Aorta (tissue), 5 donors: ENCODE measurements at places on chromosomes 5 and 9. TPM values are rescaled to one million over a fixed set of nuclear protein-coding genes. Genes with fewer than 3 reads are reported as not detected.

DNA sequence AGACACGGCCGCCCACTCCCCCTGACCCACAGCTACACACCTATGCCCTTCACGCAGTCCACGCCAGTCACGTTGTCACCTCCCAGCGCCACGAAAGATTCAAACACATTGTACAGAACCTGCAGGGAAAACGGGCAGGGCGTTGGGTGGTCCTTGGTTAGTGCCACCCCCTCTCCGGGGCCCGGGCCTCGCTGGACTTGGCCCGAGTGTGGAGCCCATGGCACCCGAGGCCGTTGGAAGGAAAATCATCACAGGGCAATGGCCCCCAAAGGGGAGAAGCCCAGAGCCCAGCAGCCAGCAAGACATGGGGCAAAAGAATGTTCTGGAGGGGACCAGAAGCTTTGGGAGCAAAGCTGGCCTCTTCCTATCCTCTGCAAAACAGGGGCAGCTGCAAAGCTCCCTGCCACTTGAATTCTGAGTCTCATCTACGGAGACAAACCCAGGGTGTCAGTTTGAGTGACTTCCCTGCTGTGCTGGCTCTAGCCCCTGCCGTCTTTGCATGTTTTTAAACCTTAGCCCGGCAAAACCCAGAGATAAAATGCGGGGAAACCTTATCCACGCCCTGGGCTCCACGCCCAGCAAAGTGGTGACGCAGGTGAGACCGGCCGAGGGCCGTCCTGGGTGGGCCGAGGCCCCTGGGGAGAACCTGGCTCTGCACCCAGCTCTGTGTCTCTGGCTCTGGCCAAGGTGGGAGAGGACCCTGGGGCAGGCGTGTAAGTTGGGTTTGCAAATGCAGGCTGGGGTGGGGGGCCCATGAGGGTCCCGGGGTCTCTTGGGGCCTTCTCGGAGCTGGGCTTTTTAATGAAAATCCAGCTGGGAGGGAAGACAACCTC is 38.9 kb downstream of the SLC9A3 start:
- no peak overlapping the region for H3K27ac ChIP-seq
- DNase-seq, result no peak
- no peaks in the 10 kb centered on the region for H3K27me3 ChIP-seq
- H3K36me3 ChIP-seq, result no peaks in the 10 kb centered on the region

- H3K36me3 ChIP-seq, result no peaks in the 10 kb centered on the region
- no peaks in the 10 kb centered on the region for H3K4me1 ChIP-seq
- DNase-seq, result peak; percentile 91
- H3K4me3 ChIP-seq, result no peak within 1 kb of the TSS
Measured at GRCh38 chr9:137227054-137227852, at the start of gene RNF224. TSS of gene RNF224 (plus strand) at chr9:137227502. CDS start at chr9:137228336, 834 bp downstream.

- no peaks in the 10 kb centered on the region for H3K36me3 ChIP-seq
- H3K27me3 ChIP-seq, result no peaks in the 10 kb centered on the region
- DNase-seq, result no peak
- no peaks in the 10 kb centered on the region for H3K4me1 ChIP-seq
- no peak overlapping the region for H3K4me3 ChIP-seq
- H3K27ac ChIP-seq, result no peak overlapping the region
Measured at GRCh38 chr5:149117970-149118369, 23.3 kb upstream of the ABLIM3 start.

GRCh38 chr5:76069061-76069735 is 14.0 kb upstream of the SV2C start:
- H3K27me3 ChIP-seq, result no peaks in the 10 kb centered on the region
- no peak overlapping the region for H3K27ac ChIP-seq
- no peak overlapping the region for H3K4me3 ChIP-seq
- no peaks in the 10 kb centered on the region for H3K36me3 ChIP-seq
- no peaks in the 10 kb centered on the region for H3K4me1 ChIP-seq

DNA sequence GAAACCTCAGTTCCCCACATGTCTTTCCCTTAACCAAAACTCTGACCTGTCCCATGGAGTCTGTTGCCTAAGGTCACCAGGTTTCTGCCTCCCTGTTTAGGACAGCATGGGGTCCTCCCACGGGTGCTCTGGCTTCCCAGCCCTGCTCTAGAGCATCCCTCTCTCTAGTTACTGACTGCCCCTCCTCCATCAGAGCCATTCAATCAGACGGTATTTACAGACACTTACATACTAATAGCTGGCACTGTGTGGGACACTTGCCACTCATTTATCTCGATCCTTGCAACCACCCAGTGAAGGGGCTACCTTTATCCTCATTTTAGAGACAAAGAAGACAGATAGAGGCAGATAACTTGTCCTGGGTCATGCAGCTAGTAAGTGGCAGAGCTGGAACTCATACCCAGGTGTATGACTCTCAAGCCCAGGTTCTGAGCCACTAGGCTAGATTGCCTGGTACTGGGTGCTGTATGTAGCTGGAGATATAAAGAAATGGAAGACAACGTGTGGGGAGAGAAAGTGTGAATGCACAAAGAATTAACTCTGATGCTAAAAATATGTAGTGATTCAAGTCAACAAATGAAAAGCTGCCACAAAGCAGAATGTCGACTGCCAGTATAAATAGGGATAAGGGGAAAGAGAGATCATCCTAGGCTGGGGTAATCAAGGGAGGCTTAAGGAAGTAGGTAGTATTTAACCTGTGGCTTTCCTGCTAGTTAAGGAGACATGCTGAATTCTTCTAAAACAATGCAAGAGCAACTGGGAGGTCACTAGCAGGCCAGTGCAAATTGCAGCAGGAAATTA is 52.5 kb upstream of the PDE8B start:
- H3K36me3 ChIP-seq, result no peaks in the 10 kb centered on the region
- no peaks in the 10 kb centered on the region for H3K4me1 ChIP-seq
- no peak for DNase-seq
- H3K4me3 ChIP-seq, result no peak overlapping the region
- no peak overlapping the region for H3K27ac ChIP-seq

- no peaks in the 10 kb centered on the region for H3K36me3 ChIP-seq
- no peak overlapping the region for H3K4me3 ChIP-seq
- DNase-seq, result no peak
- H3K4me1 ChIP-seq, result peaks cover 5% of the 10 kb centered on the region
Measured at GRCh38 chr5:74319076-74319475, 321.5 kb downstream of the ENC1 start.

- H3K27ac ChIP-seq, result no peak overlapping the region
- no peaks in the 10 kb centered on the region for H3K36me3 ChIP-seq
- no peaks in the 10 kb centered on the region for H3K27me3 ChIP-seq
- H3K4me1 ChIP-seq, result no peaks in the 10 kb centered on the region
Measured at GRCh38 chr5:158277276-158277675, 418.3 kb upstream of the CLINT1 start.

DNA sequence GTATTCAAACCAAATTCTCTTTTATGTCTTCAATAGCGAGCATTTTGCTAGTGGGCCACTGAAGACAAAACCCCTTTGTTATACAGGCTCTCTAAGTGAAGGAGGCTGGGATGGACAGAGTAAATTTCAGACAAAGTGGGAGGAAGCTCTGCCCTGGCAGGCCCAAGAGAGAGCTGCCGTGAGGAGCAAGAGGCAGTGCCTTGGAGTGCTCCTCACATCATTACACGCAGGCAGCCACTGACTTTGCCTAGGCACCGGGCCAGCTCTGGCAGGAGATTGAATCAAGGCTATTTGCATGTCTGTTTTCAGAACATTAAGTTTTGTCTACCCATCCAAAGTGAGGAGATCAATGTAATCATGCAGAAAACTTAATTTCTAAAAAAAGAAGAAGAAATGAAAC is 167.7 kb downstream of the CCDC192 start:
- H3K27me3 ChIP-seq, result no peaks in the 10 kb centered on the region
- peaks cover 3% of the 10 kb centered on the region for H3K4me1 ChIP-seq
- no peak overlapping the region for H3K4me3 ChIP-seq
- H3K36me3 ChIP-seq, result no peaks in the 10 kb centered on the region
- no peak overlapping the region for H3K27ac ChIP-seq

GRCh38 chr9:107274953-107275422 is 8.1 kb upstream of the RAD23B start:
- no peaks in the 10 kb centered on the region for H3K4me1 ChIP-seq
- no peak overlapping the region for H3K4me3 ChIP-seq
- DNase-seq, result no peak
- no peak overlapping the region for H3K27ac ChIP-seq
- H3K27me3 ChIP-seq, result no peaks in the 10 kb centered on the region

- H3K36me3 ChIP-seq, result no peaks in the 10 kb centered on the region
- H3K4me3 ChIP-seq, result no peak overlapping the region
- no peaks in the 10 kb centered on the region for H3K27me3 ChIP-seq
- no peak overlapping the region for H3K27ac ChIP-seq
- DNase-seq, result no peak
Measured at GRCh38 chr5:95439801-95440493, 48.8 kb downstream of the FAM81B start.

DNA sequence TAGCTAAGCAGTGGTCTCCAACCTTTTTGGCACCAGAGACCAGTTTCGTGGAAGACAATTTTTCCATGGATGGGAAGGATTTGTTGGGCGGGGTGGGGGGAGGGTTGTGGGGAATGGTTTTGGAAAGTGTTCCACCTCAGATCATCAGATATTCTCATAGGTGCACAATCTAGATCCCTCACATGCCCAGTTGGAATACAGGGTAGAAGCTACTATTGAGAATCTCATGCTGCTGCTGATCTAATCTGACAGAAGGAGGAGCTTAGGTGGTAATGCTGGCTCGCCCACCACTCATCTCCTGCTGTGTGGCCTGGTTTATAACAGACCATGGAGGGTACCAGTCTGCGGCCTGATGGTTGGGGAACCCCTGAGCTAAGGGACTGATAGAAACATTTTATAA is 662.7 kb upstream of the RGMB start:
- no peaks in the 10 kb centered on the region for H3K4me1 ChIP-seq
- no peak for DNase-seq

- no peak overlapping the region for H3K4me3 ChIP-seq
- no peaks in the 10 kb centered on the region for H3K27me3 ChIP-seq
- H3K36me3 ChIP-seq, result no peaks in the 10 kb centered on the region
- no peak for DNase-seq
- H3K4me1 ChIP-seq, result no peaks in the 10 kb centered on the region
Measured at GRCh38 chr9:91755761-91756509, 194.1 kb downstream of the ROR2 start.

- H3K4me1 ChIP-seq, result no peaks in the 10 kb centered on the region
- no peak for DNase-seq
- no peak overlapping the region for H3K27ac ChIP-seq
- no peaks in the 10 kb centered on the region for H3K36me3 ChIP-seq
- H3K27me3 ChIP-seq, result no peaks in the 10 kb centered on the region
- no peak overlapping the region for H3K4me3 ChIP-seq
Measured at GRCh38 chr5:129857116-129857515, 47.1 kb upstream of the CHSY3 start.

GRCh38 chr5:16663840-16664239 is 47.0 kb upstream of the RETREG1 start:
- H3K4me1 ChIP-seq, result no peaks in the 10 kb centered on the region
- H3K4me3 ChIP-seq, result no peak overlapping the region
- H3K27ac ChIP-seq, result no peak overlapping the region
- no peak for DNase-seq
- no peaks in the 10 kb centered on the region for H3K36me3 ChIP-seq

DNA sequence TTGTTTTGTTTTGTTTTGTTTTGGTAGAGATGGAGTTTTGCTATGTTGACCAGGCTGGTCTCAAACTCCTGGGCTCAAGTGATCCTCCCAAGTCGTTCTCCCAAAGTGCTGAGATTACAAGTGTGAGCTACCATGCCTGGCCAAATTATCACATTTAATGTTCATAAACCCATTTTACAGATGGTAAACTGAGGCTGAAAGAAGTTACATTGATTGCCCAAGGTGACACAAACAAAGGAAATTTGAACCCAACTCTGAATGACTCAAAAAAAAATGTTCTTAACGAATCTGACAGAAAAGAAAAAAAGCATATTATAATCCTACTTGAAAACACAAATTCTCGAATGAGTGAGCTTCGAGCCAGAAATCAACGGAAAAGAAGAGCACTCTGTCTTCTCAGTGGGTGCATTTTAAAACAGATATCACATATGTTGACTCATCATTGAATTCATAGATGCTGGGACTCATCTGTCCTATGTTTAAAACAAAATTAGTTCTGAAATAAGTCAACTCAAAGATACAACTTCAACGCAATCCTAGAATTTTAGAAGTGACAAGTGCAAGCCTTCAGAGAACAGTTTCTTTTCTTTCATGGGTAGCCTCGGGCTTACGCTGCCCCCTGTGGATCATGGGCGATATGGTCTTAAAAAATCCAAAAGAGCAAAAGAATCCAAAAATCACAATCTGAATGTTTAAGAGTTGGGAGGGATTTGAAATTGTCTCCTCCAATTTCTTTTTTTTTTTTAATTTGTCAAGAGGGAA is 28.4 kb downstream of the TIMD4 start:
- H3K4me3 ChIP-seq, result no peak overlapping the region
- H3K4me1 ChIP-seq, result no peaks in the 10 kb centered on the region
- no peak for DNase-seq
- no peaks in the 10 kb centered on the region for H3K36me3 ChIP-seq
- H3K27me3 ChIP-seq, result no peaks in the 10 kb centered on the region

- no peak overlapping the region for H3K27ac ChIP-seq
- no peak overlapping the region for H3K4me3 ChIP-seq
- no peak for DNase-seq
- H3K36me3 ChIP-seq, result peaks cover 4% of the 10 kb centered on the region
- H3K27me3 ChIP-seq, result no peaks in the 10 kb centered on the region
- H3K4me1 ChIP-seq, result peaks cover 5% of the 10 kb centered on the region
Measured at GRCh38 chr5:54553659-54554207, 36.2 kb downstream of the SNX18 start.

The GNE gene
- total RNA-seq, result 18.3 TPM

The ADCY2 gene
- 7.1 TPM for total RNA-seq

The LCN15 gene
- total RNA-seq, result not detected

The OSMR gene
- total RNA-seq, result 150 TPM

The SLC23A1 gene
- total RNA-seq, result not detected

The TIMD4 gene
- total RNA-seq, result 0.65 TPM

The POLK gene
- 58.4 TPM for total RNA-seq

The FBP1 gene
- 4.7 TPM for total RNA-seq

The MORN5 gene
- not detected for total RNA-seq

The STKLD1 gene
- not detected for total RNA-seq

The PCDHB5 gene
- 4.1 TPM for total RNA-seq

The MYORG gene
- total RNA-seq, result 6.1 TPM
